ENCODE measurements at places on chromosomes 5 and 9.
A peak's percentile ranks its signal among the peaks of the same experiment; 100 is the strongest.

- DNase-seq: peak; percentile 0
Measured at GRCh38 chr5:125890511-125890931, 532.7 kb upstream of the GRAMD2B start.

- DNase-seq: no peak
Measured at GRCh38 chr5:138975098-138975847, 100.1 kb upstream of the LRRTM2 start.

- no peak for DNase-seq
Measured at GRCh38 chr5:119031011-119031886, 39.6 kb upstream of the DMXL1 start.

- no peak for DNase-seq
Measured at GRCh38 chr9:98995059-98995671, 51.5 kb downstream of the COL15A1 start.

GRCh38 chr9:113921396-113921925 lies 45.4 kb downstream of the ZNF618 start:
- no peak for DNase-seq

- DNase-seq: no peak
Measured at GRCh38 chr5:54173251-54173650, 137.1 kb downstream of the ARL15 start.

- no peak for DNase-seq
Measured at GRCh38 chr5:117942861-117943519, 1045.4 kb downstream of the DTWD2 start.

DNA sequence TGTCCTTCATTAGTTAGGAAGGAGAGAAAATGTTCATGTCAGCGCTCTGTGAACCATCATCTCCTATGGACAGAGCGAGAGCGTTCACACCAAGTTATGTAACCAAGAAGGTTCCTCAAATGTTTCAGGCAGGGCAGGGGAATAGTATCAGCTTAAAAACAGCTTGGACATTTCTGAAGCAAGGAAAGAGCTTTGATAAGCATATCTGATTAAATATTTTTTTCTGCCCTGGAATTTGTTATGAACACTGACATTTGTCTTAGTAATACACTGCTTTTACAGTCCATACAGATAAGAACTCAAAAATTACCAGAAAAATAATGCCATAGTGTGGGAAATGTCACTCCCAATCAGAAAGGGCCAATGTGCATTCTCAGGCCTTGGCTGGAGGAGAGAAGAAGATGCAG lies 66.3 kb upstream of the LIFR start:
- no peak for DNase-seq

GRCh38 chr5:8905021-8905420 lies 640.9 kb downstream of the SEMA5A start:
- no peak for DNase-seq

DNA sequence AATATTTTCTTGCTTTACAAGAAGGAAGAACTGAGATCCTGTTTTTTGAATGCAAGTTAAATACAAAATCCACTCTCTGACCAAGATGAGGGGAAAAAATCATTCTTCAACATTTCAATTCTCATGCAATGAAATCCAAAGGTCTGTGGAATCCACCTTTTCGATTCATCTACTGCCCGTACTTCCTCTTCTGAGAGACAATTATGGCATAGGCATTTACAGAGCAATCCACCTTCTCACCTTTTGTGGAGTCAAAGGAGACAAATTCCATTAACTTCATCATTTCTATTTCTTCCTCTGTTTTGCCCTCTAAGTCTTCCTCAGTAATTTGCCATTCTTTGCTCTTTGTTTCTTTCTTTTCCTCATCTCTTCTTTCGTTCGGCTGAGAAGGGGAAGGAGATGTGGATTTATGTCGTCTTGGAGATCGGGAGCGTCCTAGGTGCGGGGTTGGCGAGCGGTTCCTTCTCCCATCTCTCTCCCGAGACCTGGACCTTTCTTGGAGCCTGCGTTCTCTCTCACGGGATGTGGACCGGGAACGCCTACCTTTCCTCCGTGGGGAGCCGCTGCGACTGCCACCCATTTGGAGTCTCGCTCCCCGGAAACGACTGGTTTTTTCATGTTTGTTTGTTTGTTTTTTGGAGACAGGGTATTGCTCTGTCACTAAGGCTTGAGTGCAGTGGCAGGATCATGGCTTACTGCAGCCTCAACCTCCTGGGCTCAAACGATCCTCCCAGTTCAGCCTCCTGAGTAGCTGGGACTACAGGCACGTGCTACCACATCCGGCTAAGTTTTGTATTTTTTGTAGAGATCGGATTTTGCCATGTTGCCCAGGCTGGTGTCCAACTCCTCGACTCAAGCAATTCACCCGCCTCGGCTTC lies 24.3 kb upstream of the AFF4 start:
- no peak for DNase-seq

GRCh38 chr5:139678751-139679750 lies 30.9 kb downstream of the CXXC5 start:
- no peak for DNase-seq

DNA sequence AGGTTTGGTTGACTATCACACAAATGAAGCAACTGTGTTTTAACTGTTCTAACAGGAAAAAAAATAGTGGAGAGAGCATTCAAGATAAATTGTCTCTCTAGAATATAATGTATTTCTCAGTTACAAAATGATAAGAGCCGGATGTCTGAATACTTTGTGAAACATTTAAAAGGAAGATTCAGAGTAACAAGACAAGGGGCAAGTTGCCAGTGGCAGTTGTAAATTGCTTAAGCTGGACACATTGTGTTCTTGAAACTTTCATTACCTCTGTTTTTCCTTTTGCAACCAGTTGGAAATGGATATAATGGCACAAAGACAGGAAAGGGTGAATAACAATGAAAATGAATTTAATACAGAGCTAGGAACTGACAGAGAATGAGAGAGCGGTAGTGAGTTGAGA lies 15.2 kb upstream of the TBCA start:
- DNase-seq: no peak

DNA sequence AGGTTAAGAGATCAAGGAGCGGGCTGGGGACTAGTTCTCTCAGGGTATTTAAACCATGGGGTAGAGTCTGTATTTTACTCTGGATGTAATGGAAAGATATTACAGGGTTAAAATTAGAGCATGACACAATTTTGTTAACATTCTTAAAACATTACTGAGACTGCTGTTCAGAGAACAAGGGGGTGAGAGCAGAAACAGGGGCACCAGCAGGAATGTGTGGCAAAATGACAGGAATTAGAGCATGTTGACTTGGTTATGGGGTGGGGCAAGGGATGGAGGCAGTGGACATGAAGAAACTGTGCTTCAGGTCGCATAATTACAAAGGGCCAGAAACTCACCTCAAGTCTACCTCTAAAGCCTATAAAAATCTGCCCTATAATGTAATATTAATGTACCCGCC lies 75.0 kb downstream of the TMEM232 start:
- DNase-seq: no peak

DNA sequence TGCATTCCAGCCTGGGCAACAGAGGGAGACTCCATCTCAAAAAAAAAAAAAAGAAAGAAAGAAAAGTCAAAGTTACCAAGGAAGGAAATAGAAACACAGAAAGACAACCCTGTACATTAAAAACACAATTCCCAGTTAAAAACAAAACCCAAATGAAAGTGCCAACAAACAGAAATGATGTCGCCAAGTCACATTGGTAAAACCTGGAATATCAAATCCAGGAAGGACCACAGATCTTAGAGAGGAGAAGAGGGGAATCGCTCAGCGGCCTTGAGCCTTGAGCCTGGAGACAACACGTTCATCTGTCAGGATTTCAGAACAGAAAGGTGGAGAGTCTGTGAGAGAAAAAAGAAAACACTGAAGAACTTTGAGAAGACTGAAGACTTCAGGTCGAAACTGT lies 1.2 kb upstream of the ZDHHC11 start:
- DNase-seq: no peak

DNA sequence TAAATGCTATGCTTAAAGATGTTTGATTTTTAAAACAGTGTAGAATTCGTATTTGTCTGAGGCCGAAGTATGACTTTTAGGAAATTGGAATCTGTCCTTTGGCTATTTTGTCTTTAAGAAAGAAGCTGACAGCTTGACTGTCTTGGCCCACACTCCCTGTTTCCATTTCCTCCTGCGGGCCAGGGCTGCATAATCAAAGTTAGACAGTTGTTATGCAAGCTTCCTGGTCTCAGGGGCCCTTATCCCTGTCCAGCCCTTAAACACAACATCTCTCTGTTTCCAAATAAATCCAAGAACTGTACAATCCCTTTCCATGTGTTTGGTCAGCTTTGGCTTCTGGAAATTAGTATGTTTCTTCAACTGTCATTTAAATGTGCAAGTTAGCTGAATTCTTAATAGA lies 54.6 kb upstream of the ECM2 start:
- no peak for DNase-seq

GRCh38 chr9:122222791-122223190 lies 6.0 kb downstream of the LHX6 start:
- no peak for DNase-seq

DNA sequence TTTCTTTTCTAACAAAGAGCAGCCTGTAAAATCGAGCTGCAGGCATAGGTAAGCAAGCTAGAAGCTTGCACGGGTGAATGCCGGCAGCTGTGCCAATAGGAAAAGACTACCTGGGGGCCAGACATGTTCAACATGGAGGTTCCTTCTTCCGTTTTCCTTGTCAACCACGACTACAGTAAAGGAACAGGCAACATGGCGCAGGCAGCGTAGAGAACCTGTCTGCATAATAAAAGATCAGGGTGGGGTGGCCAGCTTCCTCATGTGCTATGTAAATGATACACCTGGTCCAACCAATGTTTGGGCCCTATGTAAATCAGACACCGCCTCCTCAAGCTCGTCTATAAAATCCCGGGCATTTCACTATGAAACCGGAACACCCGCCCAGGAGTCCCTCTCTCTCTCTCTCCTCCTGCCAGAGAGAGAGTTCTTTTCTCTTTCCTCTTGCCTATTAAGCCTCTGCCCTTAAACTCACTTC lies 103.8 kb upstream of the LIFR start:
- no peak for DNase-seq

DNA sequence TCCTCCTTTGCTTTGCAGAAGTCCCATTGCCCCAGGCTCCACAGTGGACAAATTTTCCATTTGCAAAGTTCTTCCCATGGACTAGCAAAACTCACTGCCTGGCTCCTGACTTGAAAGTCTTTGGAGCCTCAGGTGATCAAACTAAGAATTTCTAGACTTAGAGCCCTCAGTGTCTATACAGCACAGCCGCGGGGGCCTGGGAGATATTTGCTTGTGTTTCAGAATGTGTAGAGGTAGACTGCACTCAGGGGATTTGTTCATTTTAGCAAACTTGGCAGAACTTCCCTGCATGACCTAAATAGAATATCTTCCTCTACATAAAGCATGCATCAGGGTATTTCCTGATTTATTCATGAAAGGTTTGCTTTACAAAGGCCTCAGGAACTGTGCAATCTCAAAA lies 384.2 kb upstream of the ZNF462 start:
- DNase-seq: no peak

DNA sequence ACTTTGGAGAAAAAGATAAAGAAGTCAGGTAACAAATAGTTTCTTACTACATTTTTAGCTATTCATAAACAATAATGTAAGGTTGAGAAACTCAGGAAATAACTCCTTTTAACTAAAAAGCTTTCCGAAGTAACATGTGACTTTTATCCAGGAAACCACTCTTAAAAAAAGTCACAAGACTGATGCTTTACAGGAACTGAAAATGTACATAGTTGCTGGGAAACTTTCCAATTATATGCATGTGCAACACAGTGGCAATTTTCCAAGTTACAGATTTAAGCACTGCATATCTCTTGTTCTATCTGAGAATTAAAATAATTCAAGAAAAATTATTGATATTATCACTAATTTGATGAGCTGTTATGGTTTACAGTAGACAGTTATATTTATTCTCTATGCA lies 105.2 kb downstream of the CDH10 start:
- DNase-seq: peak; percentile 32

DNA sequence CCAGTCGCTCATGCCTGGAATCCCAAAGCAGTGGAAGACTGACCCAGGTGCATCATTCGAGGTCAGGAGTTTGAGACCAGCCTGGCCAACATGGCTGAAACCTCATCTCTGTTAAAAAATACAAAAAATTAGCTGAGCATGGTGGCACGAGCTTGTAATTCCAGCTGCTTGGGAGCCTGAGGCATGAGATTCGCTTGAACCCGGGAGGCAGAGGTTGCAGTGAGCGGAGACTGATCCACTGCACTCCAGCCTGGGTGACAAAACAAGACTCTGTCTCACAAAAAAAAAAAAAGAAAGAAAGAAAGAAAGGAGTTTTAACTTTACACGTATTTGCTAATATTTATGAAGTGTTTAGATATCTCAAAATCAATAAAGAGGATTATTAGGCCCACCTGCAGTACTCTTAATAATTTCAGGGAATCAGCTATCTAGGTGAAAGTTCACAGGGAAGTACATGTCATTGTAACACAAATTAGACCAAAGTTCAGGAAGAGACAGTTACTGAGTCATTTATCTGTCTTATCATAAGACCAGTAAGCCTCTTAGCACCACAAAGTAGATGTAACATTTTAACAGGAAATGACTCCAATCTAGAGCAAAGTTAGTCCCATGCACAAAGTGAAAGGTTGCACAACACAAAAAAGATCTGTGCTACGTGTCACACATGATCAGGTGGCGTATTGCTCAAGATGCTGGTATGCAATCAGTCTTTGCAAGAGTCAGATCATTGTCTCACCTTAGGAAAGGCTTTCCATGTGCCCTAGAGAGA lies 34.1 kb upstream of the PLIN2 start:
- peak; percentile 76 for DNase-seq

DNA sequence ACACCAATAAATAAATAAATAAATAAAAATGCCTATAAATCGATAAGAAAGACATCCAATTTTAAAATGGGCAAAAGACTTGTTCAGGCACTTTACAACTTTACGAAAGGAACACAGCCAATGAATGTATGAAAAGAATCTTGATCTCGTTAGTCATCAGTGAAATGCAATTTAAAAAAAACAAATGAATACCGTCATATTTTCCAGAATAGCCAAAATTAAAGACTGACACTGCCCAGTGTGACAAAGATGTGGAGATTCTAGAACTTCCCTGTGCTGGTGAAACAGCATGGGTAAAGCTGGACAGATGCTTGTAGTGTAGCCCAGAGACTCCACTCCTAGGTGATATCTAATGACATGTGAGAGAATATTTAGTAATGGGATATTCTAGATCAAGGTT lies 127.1 kb downstream of the GOLPH3 start:
- no peak for DNase-seq

DNA sequence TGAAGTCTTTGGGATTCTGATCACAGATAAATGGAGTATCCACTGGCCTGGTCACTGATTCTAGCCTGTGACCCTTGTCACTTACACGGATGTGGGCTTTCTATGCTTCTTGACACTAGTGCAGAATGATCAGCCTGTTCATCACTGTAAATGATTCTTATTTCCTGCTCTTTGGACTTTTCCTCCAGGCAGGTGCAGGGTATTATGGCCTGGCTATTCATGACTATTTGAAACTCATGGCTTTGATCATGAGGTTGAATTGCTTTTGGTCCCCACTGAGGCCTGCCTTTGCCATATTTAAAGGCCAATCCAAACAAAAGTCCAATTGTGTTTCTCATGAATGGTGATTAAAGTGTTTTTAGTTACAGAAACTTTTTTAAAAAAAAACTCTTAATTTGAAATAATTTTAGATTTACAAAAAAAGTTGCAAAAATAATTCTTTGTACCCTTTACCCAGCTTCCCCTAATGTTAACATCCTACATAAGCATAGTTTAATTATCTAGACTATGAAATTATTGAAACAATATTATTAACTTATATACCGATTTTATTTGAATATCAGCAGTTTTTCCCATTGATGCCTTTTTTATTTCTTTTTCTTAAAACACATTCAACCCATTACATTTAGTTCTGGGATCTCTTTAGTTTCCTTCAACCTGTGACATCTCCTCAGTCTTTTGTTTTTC lies 68.1 kb downstream of the GALNT10 start:
- no peak for DNase-seq

GRCh38 chr9:98083566-98084183 lies 27.1 kb downstream of the NANS start:
- no peak for DNase-seq

Data from fibroblast of skin of left quadriceps (primary cell).